ENCODE measurements at places on chromosomes 12 and 14. TPM values are rescaled to one million over a fixed set of nuclear protein-coding genes. Genes with fewer than 3 reads are reported as not detected.
A peak's percentile ranks its signal among the peaks of the same experiment; 100 is the strongest.

GRCh38 chr12:98592825-98593322, 612 bp upstream of the SLC25A3 start:
- H3K4me1 ChIP-seq = peaks cover 8% of the 10 kb centered on the region
- H3K4me3 ChIP-seq = peak overlapping the region; percentile 98
- H3K27ac ChIP-seq = peak overlapping the region; percentile 88

GRCh38 chr12:108691998-108692808, 39.1 kb downstream of the CORO1C start:
- H3K27ac ChIP-seq = peak overlapping the region; percentile 98
- peak overlapping the region; percentile 85 for H3K4me3 ChIP-seq
- H3K36me3 ChIP-seq = no peaks in the 10 kb centered on the region
- peaks cover 57% of the 10 kb centered on the region for H3K4me1 ChIP-seq
- peaks cover 5% of the 10 kb centered on the region for H3K27me3 ChIP-seq

DNA sequence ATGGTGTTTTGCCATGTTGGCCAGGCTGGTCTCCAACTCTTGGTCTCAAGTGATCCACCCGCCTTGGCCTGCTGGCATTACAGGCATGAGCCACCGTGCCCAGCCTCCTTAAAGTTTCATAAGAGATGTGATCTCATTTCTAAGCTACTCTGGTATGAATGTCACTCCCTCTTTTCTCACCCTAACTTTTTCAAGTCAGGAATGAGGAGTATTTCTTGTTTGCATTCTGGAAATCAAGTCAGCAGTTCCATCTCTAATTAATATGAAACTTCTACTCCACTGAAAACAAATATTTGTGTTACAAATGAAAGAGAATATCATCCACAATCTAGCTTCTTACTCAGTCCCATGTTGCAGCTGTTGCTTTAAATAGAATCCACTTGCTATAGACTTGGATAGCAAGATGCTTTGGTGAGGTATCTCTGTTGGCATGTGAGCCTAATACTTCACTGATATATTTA, 61.3 kb downstream of the ARF6 start:
- no peak overlapping the region for H3K27ac ChIP-seq
- no peaks in the 10 kb centered on the region for H3K27me3 ChIP-seq
- no peak for DNase-seq
- H3K36me3 ChIP-seq = no peaks in the 10 kb centered on the region

DNA sequence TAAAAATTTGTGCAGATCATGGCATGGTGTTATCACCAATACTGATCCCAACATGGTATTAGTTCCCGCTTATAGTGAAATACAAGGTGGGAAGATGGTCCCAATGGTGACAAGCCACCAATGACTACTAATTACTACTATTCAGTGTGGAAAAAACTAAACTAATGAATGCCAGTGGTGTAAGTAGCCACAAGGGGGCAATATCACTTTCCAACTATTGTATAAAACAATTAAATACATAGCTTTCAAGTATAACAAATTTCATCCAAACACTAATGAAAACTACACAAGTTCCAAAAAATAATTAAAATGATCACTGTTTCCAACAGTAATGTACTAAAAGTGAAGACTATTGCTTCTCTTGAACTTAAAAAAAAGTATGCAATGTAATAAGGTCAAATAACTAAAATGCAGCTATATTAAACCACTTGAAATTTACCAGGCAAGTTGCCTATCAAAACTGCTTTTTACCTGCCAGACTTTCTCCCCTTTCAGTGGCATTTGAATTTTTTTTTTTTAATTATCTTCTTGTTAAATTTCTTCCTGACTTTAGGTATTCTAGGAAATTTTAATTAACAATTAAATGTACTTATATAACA, 58.0 kb downstream of the PAPLN start:
- no peak overlapping the region for H3K27ac ChIP-seq
- no peaks in the 10 kb centered on the region for H3K36me3 ChIP-seq

DNA sequence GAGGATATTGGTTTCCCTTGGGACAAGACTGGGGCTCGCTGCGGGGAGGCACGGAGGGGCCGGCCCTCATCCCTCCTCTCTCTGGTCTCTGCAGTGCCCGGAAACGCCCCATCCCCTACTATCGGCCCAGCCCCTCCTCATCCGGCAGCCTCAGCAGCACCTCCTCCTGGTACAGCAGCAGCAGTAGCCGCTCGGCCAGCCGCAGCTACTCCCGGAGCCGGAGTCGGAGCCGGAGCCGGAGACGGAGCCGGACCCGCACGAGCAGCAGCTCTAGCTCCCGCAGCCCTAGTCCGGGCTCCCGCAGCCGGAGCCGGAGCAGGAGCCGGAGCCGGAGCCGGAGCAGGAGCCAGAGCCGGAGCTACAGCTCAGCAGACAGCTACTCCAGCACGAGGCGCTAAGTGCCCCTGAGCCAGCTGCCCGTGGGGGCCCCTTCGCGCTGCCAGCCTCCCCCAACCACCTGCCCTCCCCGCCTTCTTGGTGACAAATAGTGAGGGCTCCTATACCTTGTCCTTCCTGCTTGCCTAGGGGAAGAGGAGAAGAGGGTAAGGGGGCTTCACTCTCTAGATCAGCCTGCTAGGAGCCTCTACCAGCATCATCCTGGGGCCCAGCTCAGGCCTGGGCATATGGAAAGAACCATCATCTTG, 22.2 kb upstream of the HSPB8 start:
- DNase-seq = peak; percentile 59
- no peak overlapping the region for H3K27ac ChIP-seq
- peaks cover 15% of the 10 kb centered on the region for H3K27me3 ChIP-seq

DNA sequence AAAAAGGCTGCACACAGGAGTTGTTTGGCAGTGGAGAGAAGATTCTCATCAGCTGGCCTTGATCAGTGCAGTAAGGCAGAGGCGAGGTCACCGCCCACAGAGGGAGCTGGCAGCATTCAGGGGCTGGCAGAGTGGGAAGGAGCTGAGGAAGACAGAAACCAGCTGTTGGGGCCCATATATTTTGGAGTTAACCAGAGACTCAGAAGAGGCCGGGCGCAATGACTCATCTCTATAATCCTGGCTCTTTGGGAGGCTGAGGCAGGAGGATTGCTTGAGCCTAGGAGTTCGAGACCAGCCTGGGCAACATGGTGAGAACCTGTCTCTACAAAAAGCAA, 17.7 kb downstream of the SMCO2 start:
- peaks cover 6% of the 10 kb centered on the region for H3K27me3 ChIP-seq
- no peak for DNase-seq

- H3K27me3 ChIP-seq = peaks cover 2% of the 10 kb centered on the region
- peaks cover 34% of the 10 kb centered on the region for H3K4me1 ChIP-seq
- H3K4me3 ChIP-seq = no peak overlapping the region
- DNase-seq = no peak
- H3K27ac ChIP-seq = no peak overlapping the region
- no peaks in the 10 kb centered on the region for H3K36me3 ChIP-seq
Measured at GRCh38 chr12:104605685-104606084, 148.9 kb downstream of the CHST11 start.

GRCh38 chr14:69726761-69727511, 40.0 kb upstream of the SRSF5 start:
- H3K36me3 ChIP-seq = no peaks in the 10 kb centered on the region
- H3K4me3 ChIP-seq = no peak overlapping the region
- H3K27me3 ChIP-seq = peaks cover 1% of the 10 kb centered on the region
- H3K27ac ChIP-seq = no peak overlapping the region
- peaks cover 3% of the 10 kb centered on the region for H3K4me1 ChIP-seq

DNA sequence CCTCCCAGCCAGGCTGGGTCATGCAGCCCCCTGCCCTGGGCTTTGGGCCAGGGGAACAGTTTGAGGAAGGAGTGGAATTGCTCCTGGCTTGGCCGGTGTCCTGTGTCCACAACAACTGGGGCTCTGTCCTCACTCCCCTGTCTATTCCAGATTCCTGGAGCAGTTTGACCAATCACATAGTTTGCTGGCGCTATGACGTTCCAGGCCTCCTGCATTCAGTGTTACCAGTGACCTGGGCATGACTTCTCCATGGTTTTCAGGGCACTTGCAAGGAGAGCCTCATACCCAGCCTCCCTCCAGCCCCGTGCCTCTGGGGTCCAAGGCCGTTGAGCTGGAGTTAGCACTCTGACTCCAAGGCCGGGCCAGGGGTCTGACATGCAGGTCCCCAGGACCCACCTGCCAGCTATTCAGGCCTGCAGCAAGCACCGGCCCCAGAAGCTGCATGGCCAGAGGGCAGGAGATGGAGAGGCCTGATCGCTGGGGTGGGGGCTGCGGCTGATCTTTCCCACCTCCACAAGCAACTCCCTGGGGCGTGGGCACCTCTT, 34.2 kb downstream of the ISCA2 start:
- H3K4me1 ChIP-seq = no peaks in the 10 kb centered on the region
- H3K4me3 ChIP-seq = no peak overlapping the region
- peaks cover 14% of the 10 kb centered on the region for H3K27me3 ChIP-seq
- DNase-seq = no peak
- no peaks in the 10 kb centered on the region for H3K36me3 ChIP-seq

DNA sequence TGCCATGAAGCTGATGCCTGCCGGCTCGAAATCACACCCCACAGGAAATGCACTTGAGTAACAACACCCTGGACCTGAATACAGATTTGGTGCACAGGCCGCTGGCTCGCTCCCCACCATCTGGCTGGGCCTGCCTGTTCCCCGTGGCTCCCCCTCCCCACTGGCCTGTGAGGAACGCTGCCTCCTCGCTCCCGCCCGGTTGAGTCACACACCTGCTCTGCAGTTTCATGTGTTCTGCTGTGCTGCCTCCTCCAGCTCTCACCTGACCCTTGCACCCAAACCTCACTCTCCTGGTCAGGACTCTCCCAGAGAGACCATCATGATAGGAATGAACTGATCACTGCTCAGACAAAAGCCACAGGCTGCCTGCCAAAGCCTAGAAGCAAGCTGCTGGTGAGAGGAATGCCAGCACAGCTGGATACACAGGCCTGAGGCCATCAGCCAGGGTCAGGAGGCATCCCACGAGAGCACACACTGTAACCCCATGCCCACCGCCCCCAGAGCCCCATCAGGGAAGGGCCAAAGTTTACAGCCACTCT, 3.8 kb upstream of the SIVA1 start:
- DNase-seq = no peak
- H3K36me3 ChIP-seq = no peaks in the 10 kb centered on the region
- H3K4me3 ChIP-seq = no peak overlapping the region
- H3K27ac ChIP-seq = peak overlapping the region; percentile 66
- H3K27me3 ChIP-seq = peaks cover 12% of the 10 kb centered on the region

DNA sequence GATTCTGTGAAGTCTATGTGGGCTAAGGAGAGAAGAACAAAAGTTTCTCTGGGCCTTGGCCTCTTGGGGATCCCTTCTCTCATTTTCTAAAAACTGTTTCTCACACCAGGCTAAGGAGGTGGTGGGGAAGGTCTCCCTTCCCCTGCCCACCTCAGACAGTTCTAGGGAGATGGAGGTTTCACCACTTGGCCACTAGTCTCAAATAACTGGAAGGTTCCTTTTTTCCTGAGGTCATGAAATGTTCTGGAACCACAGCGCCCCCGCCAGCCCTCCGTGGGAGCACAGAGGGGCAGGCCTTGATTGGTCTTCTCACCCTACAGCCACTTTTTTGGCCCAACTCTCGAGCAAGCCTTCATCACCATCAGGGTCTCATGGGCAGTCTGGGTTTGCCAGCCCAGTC, 12.6 kb downstream of the C12orf43 start:
- H3K27ac ChIP-seq = no peak overlapping the region
- no peak overlapping the region for H3K4me3 ChIP-seq
- H3K4me1 ChIP-seq = no peaks in the 10 kb centered on the region
- no peak for DNase-seq

DNA sequence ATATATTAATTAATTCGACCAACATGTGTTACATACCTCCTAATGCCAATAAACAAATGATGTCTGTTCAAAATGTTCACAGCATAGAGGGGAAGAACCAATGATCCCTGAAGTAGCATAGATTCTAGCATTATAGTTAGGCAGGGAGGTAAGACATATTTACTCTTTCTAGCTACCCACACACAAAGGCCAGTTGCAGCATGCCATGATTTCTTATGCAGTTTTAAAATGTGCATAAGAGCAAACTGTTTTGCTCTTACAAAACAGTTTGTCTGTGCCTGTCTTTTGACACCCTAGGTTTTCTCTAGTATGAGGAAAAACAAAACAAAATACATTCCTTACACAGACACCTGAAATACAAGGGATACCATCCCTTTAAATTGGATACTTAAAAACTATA, 61.9 kb downstream of the SLC16A7 start:
- H3K27ac ChIP-seq = no peak overlapping the region
- no peak for DNase-seq
- H3K27me3 ChIP-seq = no peaks in the 10 kb centered on the region

- H3K27me3 ChIP-seq = no peaks in the 10 kb centered on the region
- no peak overlapping the region for H3K27ac ChIP-seq
- no peak for DNase-seq
- H3K4me1 ChIP-seq = peaks cover 11% of the 10 kb centered on the region
Measured at GRCh38 chr14:33120341-33120740, 181.7 kb downstream of the NPAS3 start.

- DNase-seq = no peak
- H3K36me3 ChIP-seq = no peaks in the 10 kb centered on the region
- no peaks in the 10 kb centered on the region for H3K4me1 ChIP-seq
Measured at GRCh38 chr12:13209436-13210235, 13.1 kb downstream of the EMP1 start.

- no peak overlapping the region for H3K27ac ChIP-seq
- H3K36me3 ChIP-seq = no peaks in the 10 kb centered on the region
- no peak overlapping the region for H3K4me3 ChIP-seq
- DNase-seq = no peak
- H3K27me3 ChIP-seq = peaks cover 2% of the 10 kb centered on the region
Measured at GRCh38 chr12:99911967-99912366, 72.8 kb downstream of the ANKS1B start.

DNA sequence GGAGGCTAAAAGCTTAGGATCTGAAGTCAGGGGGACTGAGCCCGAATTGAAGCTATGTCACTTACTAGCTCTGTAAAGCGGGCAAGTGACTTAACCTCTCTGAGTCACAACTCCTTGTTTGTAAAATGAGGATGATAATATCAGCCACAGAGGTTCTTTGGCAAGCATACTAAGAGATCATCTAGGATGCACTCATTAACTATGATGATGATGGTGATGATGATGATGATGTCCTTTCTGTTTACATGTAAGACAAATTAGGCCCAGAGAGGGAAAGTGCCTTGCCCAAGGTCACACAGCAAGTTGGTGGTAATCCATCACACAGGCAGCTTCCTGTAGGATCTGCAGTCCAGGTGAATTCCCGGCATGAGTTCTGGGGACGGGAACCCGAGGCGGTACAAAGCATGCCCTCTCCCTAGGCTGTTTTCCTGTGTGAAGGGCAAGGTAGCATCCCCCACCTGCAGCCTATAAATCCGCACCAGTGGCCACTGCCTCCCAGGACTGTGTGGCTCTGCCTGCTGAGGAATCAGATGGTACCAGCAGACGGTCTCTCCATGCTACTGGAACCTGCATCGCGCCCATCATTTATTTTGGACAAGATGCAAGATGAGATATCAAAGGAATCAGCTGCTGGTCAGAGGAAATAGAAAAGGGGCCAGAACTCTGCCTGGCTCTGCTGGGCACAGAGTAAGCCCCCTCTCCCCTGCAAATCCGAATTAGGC, 55.2 kb downstream of the MAP1LC3B2 start:
- H3K27ac ChIP-seq = no peak overlapping the region
- no peaks in the 10 kb centered on the region for H3K27me3 ChIP-seq
- no peaks in the 10 kb centered on the region for H3K36me3 ChIP-seq
- H3K4me3 ChIP-seq = no peak overlapping the region

The SERPINA1 gene
- total RNA-seq = not detected

The AGAP2 gene
- 45.5 TPM for total RNA-seq

The SYT1 gene
- 155 TPM for total RNA-seq

The KCNC2 gene
- total RNA-seq = 11.6 TPM

The MAGOHB gene
- total RNA-seq = 22.1 TPM

The POTEM gene
- not detected for total RNA-seq

The MVK gene
- total RNA-seq = 53.6 TPM

The CEP290 gene
- 24.1 TPM for total RNA-seq

The TPPP2 gene
- not detected for total RNA-seq

The KLRC4 gene
- total RNA-seq = not detected

The KERA gene
- total RNA-seq = not detected

The IL22 gene
- not detected for total RNA-seq

The CD27 gene
- total RNA-seq = not detected
